ENCODE measurements at places on chromosomes 2 and 18. TPM values are rescaled to one million over a fixed set of nuclear protein-coding genes. Genes with fewer than 3 reads are reported as not detected.

The ABCB11 gene
- total RNA-seq = not detected

The SATB2 gene
- 5.9 TPM for total RNA-seq

The PROM2 gene
- 0.34 TPM for total RNA-seq

The GPR45 gene
- not detected for total RNA-seq

The DUSP19 gene
- total RNA-seq = 4.3 TPM

The HOXD8 gene
- not detected for total RNA-seq

The ATP8B1 gene
- total RNA-seq = 1.9 TPM

The FAM161A gene
- total RNA-seq = 7.9 TPM

The CDKL4 gene
- 0.67 TPM for total RNA-seq

The SMAD2 gene
- total RNA-seq = 81.3 TPM

The ATF2 gene
- total RNA-seq = 68.2 TPM

The CCT7 gene
- total RNA-seq = 310 TPM

The PSD4 gene
- 0.67 TPM for total RNA-seq

The TPO gene
- total RNA-seq = not detected

The NAB1 gene
- total RNA-seq = 63.0 TPM

The ACSL3 gene
- 531 TPM for total RNA-seq

The NTSR2 gene
- not detected for total RNA-seq

The TCF7L1 gene
- total RNA-seq = 3.0 TPM

The PKDCC gene
- total RNA-seq = 30.2 TPM

The SLC9A4 gene
- not detected for total RNA-seq

The OSR1 gene
- total RNA-seq = not detected

The TMEM150A gene
- total RNA-seq = 8.8 TPM

The NEURL3 gene
- total RNA-seq = under 0.01 TPM

The FOXI3 gene
- not detected for total RNA-seq

The PRKAG3 gene
- total RNA-seq = not detected

The UGT1A10 gene
- total RNA-seq = not detected

The PAX3 gene
- 189 TPM for total RNA-seq

The KCNIP3 gene
- total RNA-seq = 168 TPM

The ZCCHC2 gene
- 13.4 TPM for total RNA-seq

The IHH gene
- 0.36 TPM for total RNA-seq

The OLA1 gene
- total RNA-seq = 42.0 TPM

All from melanocyte of skin (primary cell).